ENCODE measurements at places on chromosomes 12 and 14. TPM values are rescaled to one million over a fixed set of nuclear protein-coding genes. Genes with fewer than 3 reads are reported as not detected.

Gene DPY19L2
- total RNA-seq: 0.90 TPM

Gene OTX2
- not detected for total RNA-seq

Gene MAP3K9
- total RNA-seq: 0.28 TPM

Gene AVPR1A
- not detected for total RNA-seq

Gene CLEC1B
- not detected for total RNA-seq

Gene SOAT2
- total RNA-seq: 0.18 TPM

Gene CLEC1A
- total RNA-seq: not detected

Gene OAS2
- total RNA-seq: not detected

Gene SLC7A8
- not detected for total RNA-seq

Gene CLEC9A
- not detected for total RNA-seq

Gene ARHGDIB
- 24.9 TPM for total RNA-seq

Gene ESRRB
- total RNA-seq: not detected

Gene SP7
- total RNA-seq: not detected

Gene HOXC10
- total RNA-seq: not detected

Gene FAR2
- total RNA-seq: 1.1 TPM

Gene DIO3
- total RNA-seq: not detected

Gene GALNT16
- 0.28 TPM for total RNA-seq

Gene CCDC196
- not detected for total RNA-seq

Gene TOMM20L
- total RNA-seq: not detected

Gene SELPLG
- total RNA-seq: 3.2 TPM

Gene ASCL1
- total RNA-seq: not detected

Gene ZBTB1
- total RNA-seq: 63.0 TPM

Gene PTGER2
- 24.7 TPM for total RNA-seq

Gene LRP1-AS
- not detected for total RNA-seq

Gene SIX6
- not detected for total RNA-seq

Gene TPPP2
- total RNA-seq: not detected

Gene CLMN
- total RNA-seq: under 0.01 TPM

Gene KRT3
- not detected for total RNA-seq

Gene BEST3
- under 0.01 TPM for total RNA-seq

Gene SCN8A
- 14.7 TPM for total RNA-seq

Data from IMR-90 (cell line).